ENCODE measurements at places on chromosomes 6 and 20. TPM values are rescaled to one million over a fixed set of nuclear protein-coding genes. Genes with fewer than 3 reads are reported as not detected.

Gene SIRPB1
- total RNA-seq = 0.87 TPM

GRCh38 chr6:148416330-148416965, 73.8 kb downstream of the SASH1 start:
- no peak for DNase-seq

DNA sequence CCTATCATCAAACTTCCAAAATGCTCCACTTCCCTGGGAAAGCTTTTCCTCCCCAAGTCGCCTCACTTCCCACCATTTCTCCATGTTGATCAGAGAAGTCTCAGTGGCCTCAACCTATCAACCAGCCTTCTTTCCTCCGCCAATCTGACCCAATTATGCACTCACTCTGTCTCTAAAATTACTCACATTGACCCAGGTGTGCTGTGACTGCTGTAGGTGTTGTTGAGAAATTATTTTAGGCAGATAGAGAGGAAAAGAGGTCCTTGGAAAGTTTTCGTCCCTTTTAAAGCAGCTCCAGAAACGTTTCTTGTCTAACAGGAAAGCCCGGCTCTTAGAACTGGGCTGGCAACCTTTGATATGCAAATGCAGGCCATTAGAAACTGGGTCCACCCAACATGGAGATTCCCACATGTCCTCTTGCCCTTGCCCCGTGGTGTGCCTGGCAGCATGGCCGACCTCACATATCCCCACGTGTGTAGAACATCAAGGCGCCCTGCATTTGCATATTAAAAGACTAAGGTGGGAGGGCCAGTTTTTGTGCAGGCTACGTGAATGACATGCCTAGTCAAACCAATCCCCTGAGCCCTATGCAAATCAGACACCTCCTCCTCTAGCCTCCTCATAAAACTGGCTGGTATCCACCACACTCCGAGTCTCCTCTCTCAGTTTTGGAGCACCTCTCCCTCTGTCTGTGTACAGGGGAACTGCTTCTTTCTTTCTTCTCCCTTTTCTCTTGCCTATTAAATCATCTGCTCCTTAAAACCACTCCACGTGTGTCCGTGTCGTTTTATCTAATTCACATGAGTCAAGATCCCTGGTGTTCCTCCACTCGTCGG, 12.9 kb downstream of the IPCEF1 start:
- DNase-seq = peak; percentile 84

Gene NR2E1
- total RNA-seq = not detected

DNA sequence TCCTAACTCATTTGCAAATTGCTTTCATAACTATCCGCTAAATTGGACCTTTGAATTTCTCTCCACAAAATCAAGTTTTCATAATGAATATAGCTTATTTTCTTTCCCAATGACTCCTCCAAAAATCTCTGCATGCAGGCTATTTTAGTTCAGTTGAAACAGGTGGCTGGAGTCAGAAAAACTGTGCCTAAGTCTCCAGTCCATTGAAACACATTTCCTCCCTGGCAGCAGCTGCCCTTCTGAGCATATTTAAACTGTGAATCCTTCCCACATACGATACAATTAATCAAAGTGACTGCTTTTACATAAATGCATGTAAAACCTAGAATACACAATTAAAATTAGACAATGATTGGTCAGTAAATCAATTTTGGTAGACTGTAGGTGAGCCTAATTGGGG, 344.6 kb upstream of the MARCKS start:
- DNase-seq = no peak

Gene SLA2
- not detected for total RNA-seq

DNA sequence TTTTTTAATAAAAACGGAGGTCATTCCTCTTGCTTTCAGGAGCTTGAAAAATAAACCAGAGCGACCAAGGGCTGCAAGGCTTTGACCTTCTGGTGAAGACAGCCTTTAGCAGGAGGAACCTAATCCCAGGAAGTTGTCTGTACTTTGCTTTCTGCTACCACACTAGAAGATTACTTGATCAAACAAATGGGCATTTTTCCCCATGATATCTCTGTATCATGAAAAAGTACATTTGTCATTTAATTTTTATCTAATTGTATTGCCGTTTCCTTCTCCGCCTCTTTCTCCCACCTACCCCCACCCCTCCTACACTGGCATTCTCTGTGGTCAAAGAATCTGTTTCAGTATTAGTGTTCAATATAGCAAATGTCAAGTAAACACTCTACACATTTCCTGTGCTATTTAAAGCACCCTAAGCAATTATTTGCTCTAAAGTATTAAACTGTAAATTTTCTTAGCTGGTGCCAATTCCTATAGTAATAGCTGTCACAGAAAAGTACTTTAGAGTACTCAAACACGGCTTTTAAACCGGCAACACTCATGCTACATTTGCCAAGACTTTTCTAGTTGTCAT, 29.7 kb downstream of the ATXN1 start:
- DNase-seq = no peak

DNA sequence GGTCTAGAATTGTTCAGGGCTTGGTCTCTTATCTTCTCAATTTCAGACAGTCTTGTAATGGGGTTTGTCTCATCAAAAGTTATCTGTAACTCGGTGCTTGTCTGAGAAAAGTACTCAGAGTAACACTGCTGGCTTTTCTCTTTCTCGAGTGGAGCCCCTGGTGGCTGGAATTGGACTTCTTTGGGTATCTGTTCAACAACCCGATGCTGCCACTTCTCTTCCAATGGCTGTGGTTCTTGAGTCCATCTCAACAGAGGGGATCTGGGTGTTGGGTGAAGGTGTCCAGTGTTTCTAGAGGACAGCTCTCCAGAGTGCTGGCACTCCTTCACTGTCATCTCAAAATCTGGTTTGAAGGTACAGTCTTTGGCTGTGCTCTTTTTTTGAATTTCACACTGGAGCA, 24.6 kb downstream of the DST start:
- DNase-seq = no peak
